ENCODE measurements at places on chromosomes 5 and 9.

GRCh38 chr5:38379350-38379937, 121.1 kb downstream of the EGFLAM start:
- DNase-seq = no peak

DNA sequence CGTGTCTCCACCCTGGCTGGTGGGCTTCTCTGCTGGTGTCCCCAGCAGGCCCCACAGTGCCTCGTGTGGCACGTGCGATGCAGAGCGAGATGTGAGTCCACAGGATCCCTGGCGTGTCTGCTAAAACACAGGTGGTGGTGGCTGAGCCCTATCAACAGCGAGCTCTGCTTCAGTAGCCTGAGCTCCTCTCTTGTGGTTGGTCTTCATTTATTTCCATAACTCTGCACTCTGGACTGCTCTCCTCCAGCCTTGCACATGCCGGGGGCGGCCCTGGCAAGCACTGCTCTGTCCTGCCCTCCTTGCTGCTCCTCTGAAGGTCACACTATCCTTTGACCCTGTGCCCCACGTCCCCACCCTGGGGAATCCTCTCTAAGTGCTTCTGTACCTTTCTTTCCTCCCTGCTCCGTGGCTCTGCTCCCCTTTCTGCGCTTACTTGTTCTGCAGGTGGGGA, 59.2 kb downstream of the NSUN2 start:
- DNase-seq = no peak

DNA sequence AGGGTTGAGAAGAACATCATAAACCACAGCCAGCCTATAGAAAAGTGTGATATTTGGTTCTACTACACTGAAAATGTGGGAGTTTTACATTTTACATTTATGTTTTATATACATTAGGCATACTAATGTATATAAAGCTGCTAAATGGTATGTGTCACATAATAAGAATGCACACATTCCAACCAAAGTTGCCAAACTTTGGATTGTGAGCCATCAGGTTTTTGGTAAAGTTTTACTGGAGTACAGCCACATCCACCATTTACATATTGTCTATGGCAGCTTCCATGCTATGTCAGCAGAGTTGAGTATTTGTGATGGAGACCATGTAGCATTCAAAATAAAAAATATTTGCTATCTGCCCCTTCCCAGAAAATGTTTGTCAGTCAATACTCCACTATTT, 23.1 kb upstream of the TARS1 start:
- no peak for DNase-seq

DNA sequence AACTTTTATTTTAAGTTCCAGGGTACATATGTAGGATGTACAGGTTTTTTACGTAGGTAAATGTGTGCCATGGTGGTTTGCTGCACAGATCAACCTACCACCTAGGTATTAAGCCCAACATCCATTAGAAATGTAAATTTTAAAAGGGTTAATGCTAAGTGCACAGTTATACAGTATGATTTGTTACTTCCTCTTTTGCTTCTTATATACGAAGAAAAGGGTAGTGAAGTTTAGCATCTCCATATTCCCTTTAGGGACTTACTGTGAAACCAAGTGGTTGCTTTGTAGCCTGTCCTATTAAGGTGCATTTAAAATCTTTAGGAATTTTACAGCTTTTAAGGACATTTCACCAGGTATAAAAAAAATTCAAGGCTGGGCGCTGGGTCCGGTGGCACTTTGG, 46.4 kb downstream of the RBM27 start:
- DNase-seq = no peak

GRCh38 chr5:143551820-143552251, 148.3 kb upstream of the NR3C1 start:
- DNase-seq = no peak

DNA sequence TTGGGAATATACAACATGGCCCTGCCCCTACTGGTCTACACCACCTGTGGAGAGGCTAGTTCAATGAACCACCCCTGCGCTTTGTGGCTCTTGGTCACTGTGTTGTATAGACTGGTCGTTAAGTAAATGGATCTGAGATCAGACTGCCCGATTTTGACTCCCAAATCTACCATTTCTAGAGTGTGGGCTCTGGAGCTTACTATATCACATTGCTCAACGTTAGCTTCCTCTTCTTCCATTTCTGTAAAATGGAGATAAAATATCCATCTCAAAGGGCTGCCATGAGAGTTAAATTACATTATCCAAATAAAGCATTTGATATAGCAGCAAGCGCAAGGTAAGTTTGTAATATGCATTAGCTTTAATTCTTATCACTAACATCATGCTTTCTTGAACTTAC, 52.7 kb upstream of the IFNK start:
- no peak for DNase-seq

DNA sequence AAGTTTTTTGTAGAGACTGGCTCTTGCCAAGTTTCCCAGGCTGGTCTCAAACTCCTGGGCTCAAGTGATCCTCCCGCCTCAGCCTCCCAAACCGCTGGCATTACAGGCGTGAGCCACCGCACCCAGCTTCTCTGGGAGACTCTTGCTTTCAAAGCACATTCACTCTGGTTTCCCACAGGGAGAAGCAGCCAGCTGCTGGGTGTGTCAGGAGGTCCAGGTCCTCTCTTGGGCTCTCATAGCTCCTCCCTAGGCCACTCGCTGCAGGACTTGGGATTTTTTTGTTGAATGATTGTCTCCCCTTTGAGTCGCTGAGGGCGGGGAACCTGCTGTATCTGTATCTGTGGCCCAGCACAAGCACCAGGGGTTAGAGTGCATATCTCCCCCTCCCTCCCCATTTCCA, 68.4 kb upstream of the RAPGEF1 start:
- no peak for DNase-seq

DNA sequence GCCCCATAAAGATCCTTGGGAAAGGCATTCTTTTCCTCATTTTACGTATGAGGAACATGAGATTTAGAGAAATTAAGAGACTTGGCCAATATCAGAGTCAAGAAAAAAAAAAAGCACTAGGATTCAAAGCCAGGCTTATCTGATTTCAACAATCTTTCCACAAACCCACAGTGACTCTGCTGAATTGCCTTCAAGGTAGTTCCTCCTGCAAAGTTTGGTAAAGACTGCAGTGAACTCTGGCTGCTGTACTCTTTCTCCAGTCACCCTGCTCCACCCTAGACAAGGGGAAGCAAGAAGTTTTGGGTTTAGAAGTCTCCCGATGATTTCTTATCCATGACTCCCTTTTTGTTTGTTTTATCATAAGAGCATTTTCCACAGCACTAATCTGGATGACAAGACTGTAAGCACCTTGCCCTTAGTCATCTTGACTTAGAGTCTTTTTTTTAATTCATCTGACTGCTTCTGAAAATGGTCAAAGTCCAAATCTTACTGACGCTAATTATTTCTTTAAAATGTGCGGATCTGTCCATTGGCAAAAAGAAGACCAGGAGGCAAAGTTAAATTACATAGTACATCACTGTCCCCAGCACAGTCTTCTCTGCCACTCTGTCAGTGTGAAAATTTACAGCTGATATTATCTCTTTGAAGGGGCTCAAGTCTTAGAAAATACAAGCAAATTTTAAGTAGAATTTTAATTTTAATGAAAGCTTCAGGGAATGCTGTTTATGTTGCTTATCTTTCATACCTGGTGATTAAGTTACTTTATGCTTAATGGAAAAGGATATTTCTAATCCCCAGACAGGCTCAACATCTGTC, 180.1 kb downstream of the TTLL11 start:
- DNase-seq = no peak

DNA sequence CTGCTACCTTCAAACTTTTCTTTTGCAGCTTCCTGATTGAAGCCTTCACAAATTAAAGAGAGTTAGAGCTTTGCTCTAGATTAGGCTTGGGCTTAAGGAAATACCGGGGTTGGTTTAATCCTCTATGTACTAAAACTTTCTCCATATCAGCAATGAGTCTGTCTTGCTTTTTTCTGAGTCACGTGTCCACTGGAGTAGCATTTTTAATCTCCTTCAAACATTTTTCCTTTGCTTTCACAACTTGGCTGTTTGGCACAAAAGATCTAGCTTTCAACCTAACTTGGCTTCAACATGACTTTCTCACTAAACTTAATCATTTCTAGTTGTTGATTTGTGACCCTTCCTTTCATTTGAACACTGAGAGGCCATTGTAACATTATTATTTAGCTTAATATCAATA, 261.6 kb downstream of the PLK2 start:
- no peak for DNase-seq

GRCh38 chr5:3329427-3329826, 266.2 kb upstream of the IRX1 start:
- DNase-seq = no peak

GRCh38 chr5:122723606-122724352, 51.1 kb upstream of the SNX2 start:
- no peak for DNase-seq

DNA sequence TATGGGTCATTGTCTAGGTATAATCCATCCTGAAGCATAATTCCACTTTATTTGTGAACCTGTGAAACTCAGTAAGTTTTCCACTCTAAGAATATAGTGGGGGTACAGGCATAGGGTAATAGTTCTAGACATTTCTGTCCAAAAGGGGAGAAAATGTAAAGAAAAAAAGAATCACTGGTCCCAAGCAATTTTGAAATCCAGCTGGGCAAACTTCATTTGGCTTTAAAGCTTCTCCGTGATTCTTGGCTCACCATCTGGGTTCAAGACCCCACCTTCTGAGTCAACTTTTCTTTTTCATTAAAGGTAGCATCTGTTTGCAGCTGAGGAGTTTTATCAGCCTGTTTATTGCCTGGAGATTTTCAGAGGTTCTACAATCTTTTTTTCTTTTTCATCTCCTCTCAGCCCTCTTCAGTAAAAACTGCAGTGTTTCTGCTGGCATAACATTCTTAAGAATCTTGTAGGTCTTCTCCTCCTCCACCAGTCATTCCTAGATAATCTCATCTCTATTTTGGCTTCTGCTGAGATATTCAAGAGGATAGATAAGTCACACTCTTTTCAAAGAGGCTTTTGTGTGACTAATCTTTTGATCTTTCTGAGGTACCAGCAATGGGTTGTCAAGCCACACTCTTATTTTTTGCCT, 126.1 kb upstream of the PITX1 start:
- no peak for DNase-seq

GRCh38 chr5:77200663-77201062, 9.8 kb upstream of the PDE8B start:
- DNase-seq = no peak

GRCh38 chr9:4827224-4827623, 34.5 kb downstream of the RCL1 start:
- no peak for DNase-seq

DNA sequence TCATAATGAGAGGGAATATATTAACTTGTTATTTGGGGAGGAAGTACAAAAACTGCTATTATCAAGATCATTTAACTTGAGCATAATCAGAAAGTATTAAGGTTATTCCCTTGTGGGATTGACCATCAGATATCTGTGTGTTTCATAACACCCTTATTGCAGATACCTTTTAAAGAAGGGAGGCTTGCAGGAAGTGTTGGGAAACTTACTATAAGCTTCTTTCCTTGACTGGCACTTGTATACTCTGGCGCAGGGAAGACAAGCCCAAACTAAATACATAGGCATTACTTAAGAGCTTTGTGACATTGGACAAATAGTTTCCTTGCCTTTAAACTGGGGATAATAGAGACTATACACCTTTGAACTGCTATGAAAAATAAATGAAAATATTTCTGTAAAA, 50.9 kb downstream of the PIK3R1 start:
- no peak for DNase-seq

DNA sequence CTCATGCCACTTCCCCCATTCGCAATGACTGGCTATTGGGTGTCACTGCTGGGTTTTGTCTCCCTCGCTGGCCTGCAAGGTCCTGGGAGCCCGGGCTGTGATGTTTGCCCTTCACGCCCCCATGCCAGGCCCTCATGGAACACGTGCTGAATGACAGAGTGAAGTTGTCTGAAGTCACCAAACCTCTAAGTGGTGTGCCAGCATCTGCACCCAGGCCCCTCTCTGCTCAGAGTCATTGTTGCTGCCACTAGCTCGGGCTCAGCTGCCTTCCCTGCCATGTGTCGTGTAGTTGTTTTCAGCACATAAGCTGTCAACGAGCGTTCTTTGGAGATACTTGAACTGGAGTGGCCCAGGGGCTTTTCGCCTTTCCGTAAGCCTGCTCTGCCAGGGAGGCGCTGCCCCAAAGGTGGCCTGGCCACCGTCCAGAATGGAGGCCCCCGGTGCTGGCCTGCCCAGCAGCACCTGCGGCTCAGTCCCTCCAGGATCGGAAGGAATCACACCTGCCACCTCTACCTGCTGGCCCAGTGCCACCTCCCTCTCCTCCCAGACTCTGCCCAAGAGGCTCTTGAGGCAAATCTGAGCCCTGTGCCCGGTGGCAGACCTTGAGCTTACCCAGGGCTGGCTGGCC, 250.1 kb downstream of the PBX3 start:
- no peak for DNase-seq

DNA sequence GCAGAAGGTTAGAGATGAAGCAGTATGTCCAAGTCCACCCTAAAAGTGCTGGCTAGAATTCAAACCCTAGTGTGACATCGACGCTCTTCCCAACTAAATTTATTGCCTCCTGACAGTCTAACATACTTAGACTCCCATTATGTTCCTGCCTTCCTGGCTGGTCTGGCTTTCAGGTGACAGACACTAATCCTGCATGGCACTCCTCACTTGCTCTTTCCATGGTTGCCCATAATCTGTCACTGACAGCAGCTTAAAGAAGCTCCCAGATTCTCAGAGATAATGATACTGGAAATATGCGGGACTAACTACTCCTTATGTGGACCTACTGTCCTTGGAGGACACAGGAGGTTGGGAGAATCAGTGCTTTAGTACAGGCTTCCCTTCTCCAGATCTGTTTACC, 41.7 kb upstream of the HTR1A start:
- DNase-seq = no peak

- DNase-seq = no peak
Measured at GRCh38 chr9:406886-407654, 192.4 kb downstream of the DOCK8 start.

- no peak for DNase-seq
Measured at GRCh38 chr5:36240779-36241630, 720 bp downstream of the NADK2 start.

DNA sequence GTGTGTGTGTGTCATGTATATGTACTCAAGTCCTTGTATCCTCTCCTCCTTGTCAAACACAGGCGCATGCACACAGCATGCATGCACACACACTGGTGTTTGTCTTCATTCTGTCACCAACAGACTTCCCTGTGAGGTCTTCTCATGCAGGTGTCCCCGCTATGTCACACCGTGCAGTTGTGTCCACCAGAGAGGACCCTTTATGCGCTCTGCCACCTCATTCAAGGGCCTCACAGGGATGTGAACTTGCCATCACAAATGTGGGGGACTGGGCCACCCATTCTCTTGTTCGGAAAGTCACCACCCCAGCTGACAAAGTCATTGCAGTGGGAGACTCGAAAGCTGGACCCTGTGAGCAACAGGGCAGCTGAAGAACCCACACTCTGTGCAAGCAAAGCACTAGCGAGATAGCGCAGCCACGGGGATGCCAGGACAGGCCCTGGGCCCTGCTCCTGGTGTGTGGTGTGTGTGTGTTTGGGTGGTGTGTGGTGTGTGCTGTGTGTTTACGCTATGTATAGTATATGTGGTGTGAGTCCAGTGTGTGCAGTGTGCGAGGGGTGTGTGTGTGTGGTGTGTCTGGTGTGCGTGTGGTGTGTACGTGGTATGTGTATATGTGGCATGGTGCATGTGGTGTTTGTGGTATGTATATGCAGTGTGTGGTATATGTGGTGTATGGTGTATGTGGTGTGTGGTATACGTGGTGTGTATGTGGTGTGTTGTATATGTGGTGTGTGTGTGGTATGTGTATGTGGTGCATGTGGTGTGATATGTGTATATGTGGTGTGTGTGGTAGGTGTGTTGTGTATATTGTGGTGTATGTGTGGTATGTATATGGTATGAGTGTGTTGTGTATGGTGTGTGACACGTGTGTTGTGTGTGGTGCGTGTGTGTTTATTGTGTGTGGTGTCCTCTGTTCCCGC, 30.9 kb upstream of the NXNL2 start:
- DNase-seq = no peak

GRCh38 chr5:10332301-10332700, 21.2 kb upstream of the MARCHF6 start:
- DNase-seq = no peak
